ENCODE measurements at places on chromosomes 3 and 15. TPM values are rescaled to one million over a fixed set of nuclear protein-coding genes. Genes with fewer than 3 reads are reported as not detected.

GRCh38 chr3:129699199-129699598 lies 92.7 kb upstream of the PLXND1 start:
- H3K36me3 ChIP-seq = no peaks in the 10 kb centered on the region
- no peak overlapping the region for H3K27ac ChIP-seq
- H3K27me3 ChIP-seq = no peaks in the 10 kb centered on the region
- H3K4me3 ChIP-seq = no peak overlapping the region
- no peaks in the 10 kb centered on the region for H3K4me1 ChIP-seq
- DNase-seq = no peak

DNA sequence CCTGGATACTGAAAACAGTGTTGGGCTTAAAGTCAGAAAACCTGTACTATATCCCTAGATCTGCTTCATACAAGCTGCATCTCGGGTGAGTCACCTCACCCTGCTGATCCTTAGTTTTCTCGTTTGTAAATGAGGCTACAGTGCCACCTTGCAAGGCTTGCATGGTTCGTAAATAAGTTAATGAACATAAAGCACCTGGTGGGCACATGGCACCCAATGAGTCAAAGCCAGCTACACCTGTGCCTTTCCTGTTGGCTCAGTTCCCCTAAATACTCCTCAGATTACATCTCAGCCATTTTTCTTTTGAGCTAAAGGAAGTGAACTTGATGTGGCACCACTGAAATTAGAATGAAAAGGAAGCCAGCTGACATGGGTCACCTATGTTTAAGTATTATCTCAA lies 26.5 kb downstream of the RTP1 start:
- DNase-seq = no peak
- no peaks in the 10 kb centered on the region for H3K36me3 ChIP-seq
- no peaks in the 10 kb centered on the region for H3K4me1 ChIP-seq
- no peaks in the 10 kb centered on the region for H3K27me3 ChIP-seq
- no peak overlapping the region for H3K4me3 ChIP-seq
- H3K27ac ChIP-seq = no peak overlapping the region

DNA sequence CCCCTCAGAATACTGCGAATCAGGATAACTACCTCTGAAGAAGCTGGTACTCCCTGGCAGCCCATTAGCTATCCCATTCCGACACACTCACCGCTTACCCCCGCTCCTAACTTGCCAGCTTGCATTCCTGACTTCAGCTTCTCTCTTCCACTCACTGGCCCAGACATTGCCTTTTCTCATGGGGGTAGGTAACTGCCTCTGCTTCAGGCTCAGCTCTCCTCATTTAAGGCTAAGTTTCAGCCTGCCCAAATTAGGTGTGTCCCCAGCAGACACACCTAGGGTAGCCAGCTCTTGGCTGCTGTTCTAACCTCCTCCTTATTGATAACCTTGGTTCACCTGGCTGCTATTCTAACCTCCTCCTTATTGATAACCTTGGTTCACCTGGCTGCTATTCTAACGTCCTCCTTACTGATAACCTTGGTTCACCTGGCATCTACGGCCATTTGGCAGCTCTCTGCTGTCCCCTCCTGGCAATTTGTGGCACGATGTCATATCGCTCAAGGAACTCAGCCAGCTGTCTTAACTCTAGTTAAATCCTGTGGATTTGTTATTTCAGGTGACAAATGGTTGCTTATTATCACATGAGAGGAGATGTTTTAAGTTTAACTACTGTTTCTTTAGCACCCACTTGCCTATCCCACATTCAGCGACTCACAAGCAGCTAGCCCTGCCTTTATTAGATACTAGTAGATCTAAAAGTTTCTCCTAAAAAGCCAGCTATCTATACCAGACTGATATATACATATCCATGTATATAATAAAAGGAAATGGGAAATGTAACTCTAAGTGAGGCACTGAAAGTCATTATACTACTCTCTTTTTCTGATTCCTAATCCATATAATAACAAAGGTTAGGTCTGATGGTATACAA lies 106.5 kb upstream of the ACP3 start:
- no peaks in the 10 kb centered on the region for H3K4me1 ChIP-seq
- H3K36me3 ChIP-seq = no peaks in the 10 kb centered on the region
- no peak for DNase-seq
- no peak overlapping the region for H3K4me3 ChIP-seq
- no peak overlapping the region for H3K27ac ChIP-seq
- H3K27me3 ChIP-seq = no peaks in the 10 kb centered on the region

DNA sequence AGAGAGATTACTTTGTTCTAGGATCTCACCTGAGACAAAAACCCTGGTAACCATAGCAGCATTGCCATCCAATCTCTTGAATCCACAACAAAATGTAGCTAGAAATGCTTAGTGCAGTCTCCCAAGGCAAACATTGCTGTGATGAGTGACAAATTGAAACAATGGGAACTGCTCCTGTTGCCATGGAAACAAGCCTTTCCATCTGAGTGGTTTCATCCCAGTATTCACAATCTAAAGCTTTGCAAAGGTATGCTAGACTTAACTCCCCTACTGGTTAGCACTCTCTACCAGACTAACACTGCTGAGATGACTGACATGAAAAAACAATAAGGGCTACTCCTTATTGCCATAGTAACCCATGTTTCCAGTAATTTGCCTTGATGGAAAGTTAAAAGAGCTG lies 172.6 kb upstream of the CNTN3 start:
- no peaks in the 10 kb centered on the region for H3K36me3 ChIP-seq
- no peaks in the 10 kb centered on the region for H3K4me1 ChIP-seq
- DNase-seq = no peak
- H3K27me3 ChIP-seq = no peaks in the 10 kb centered on the region
- H3K4me3 ChIP-seq = no peak overlapping the region

DNA sequence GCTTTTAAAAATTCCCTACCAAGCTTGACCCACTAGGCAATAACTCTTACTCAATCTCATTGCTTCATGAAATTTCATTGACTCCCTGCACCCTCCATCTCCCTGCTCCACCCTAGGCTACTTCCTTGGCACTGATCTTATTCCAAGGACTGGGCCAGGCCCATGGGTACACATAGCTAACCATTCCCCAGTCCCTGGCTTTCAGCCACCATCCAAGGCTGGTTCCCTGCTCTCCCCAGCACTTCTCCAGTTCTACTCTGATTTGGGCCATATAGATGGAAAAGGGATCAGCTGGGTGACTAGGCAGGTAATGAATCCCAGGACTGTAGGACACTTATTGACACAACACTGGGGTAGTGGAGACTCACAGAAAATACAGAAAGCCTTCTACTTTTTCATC lies 88.1 kb upstream of the NEO1 start:
- H3K4me3 ChIP-seq = no peak overlapping the region
- H3K27ac ChIP-seq = no peak overlapping the region
- no peaks in the 10 kb centered on the region for H3K36me3 ChIP-seq
- DNase-seq = no peak

Gene HCLS1
- 7.0 TPM for total RNA-seq

GRCh38 chr3:105527949-105528348 lies 161.2 kb downstream of the ALCAM start:
- no peak overlapping the region for H3K27ac ChIP-seq
- H3K27me3 ChIP-seq = no peaks in the 10 kb centered on the region
- no peak overlapping the region for H3K4me3 ChIP-seq
- H3K36me3 ChIP-seq = no peaks in the 10 kb centered on the region
- DNase-seq = no peak

Gene NR2E3
- not detected for total RNA-seq

Gene MOBP
- total RNA-seq = 0.24 TPM

DNA sequence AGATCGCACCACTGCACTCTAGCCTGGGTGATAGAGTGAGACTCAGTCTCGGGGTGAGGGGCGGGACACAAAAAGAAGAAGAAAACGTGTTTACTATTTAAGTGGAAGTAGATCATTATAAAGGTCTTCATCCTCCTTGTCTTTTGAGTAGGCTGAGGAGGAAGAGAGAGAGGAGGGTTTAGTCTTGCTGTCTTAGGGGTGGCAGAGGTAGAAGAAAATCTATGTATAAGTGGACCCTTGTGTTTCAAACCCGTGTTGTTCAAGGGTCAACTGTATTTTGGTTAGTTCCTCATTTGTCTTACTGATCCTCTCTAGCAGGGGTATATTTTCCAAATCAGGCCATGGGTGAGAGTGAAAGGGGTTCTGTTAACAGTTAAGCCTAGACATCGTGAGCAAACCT lies 40.1 kb downstream of the TRIM71 start:
- H3K36me3 ChIP-seq = no peaks in the 10 kb centered on the region
- no peak for DNase-seq
- H3K4me1 ChIP-seq = no peaks in the 10 kb centered on the region
- H3K27ac ChIP-seq = no peak overlapping the region
- no peak overlapping the region for H3K4me3 ChIP-seq

GRCh38 chr15:79919749-79920511 lies 23.1 kb upstream of the MTHFS start:
- H3K27me3 ChIP-seq = no peaks in the 10 kb centered on the region
- no peak for DNase-seq
- H3K36me3 ChIP-seq = no peaks in the 10 kb centered on the region
- H3K4me3 ChIP-seq = no peak overlapping the region
- no peak overlapping the region for H3K27ac ChIP-seq

Gene ADCY5
- 36.2 TPM for total RNA-seq

GRCh38 chr15:41550066-41550775 lies 6.2 kb upstream of the RPAP1 start:
- no peak overlapping the region for H3K27ac ChIP-seq
- no peaks in the 10 kb centered on the region for H3K36me3 ChIP-seq
- no peaks in the 10 kb centered on the region for H3K27me3 ChIP-seq
- no peaks in the 10 kb centered on the region for H3K4me1 ChIP-seq
- DNase-seq = no peak

Data from ovary (tissue), 10 donors.